Aorta (tissue), 5 donors: ENCODE measurements at places on chromosomes 16 and 17. TPM values are rescaled to one million over a fixed set of nuclear protein-coding genes. Genes with fewer than 3 reads are reported as not detected.

- DNase-seq = no peak
Observed at GRCh38 chr16:72932050-72932449, 115.9 kb downstream of the ZFHX3 start.

GRCh38 chr17:45437465-45438283 lies 5.0 kb upstream of the ARHGAP27 start:
- peak; percentile 65 for DNase-seq

Gene ABCC3
- total RNA-seq = 25.7 TPM

- DNase-seq = no peak
Observed at GRCh38 chr16:8905795-8906591, 23.8 kb downstream of the LITAFD start.

GRCh38 chr17:48187872-48188608 lies 80.5 kb downstream of the SNX11 start:
- DNase-seq = no peak
